ENCODE measurements at places on chromosomes 1 and 21.

- no peak for DNase-seq
Measured at GRCh38 chr1:70044832-70045231, 160.5 kb downstream of the LRRC40 start.

- DNase-seq: no peak
Measured at GRCh38 chr1:170670802-170671628, 7.1 kb downstream of the PRRX1 start.

- DNase-seq: no peak
Measured at GRCh38 chr1:161728376-161729226, 7.3 kb downstream of the FCRLB start.

DNA sequence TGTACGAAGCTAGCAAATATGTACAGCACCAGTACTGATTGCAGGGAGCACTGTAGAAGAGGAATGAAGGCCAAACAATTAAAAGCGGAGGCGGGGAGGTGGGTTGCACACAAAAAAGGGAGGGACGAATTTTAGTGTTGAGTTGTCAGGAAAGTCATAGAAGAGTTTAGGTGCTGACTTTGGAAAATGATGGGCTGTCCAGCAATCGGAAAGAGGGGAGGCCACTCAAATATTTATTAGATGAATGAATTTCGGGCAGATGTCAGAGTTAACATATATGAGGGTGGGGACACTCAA lies 537 bp upstream of the ANKRD13C start:
- no peak for DNase-seq
